ENCODE measurements at places on chromosomes 3 and 15. TPM values are rescaled to one million over a fixed set of nuclear protein-coding genes. Genes with fewer than 3 reads are reported as not detected.

The EPB42 gene
- not detected for total RNA-seq

The PAQR9 gene
- total RNA-seq, result 3.0 TPM

The NEO1 gene
- 35.9 TPM for total RNA-seq

The UACA gene
- total RNA-seq, result 49.5 TPM

The DLG1 gene
- total RNA-seq, result 17.7 TPM

The GOLGA6L7 gene
- total RNA-seq, result not detected

The FRMD5 gene
- total RNA-seq, result 4.1 TPM

The ACP3 gene
- total RNA-seq, result not detected

The CLDN18 gene
- not detected for total RNA-seq

The LTK gene
- not detected for total RNA-seq

The CEMIP gene
- total RNA-seq, result 2.4 TPM

The ACTRT3 gene
- total RNA-seq, result 2.8 TPM

The ZNF662 gene
- not detected for total RNA-seq

The INKA1 gene
- 1.7 TPM for total RNA-seq

The ARPP19 gene
- 115 TPM for total RNA-seq

The UTS2B gene
- not detected for total RNA-seq

The NXPE3 gene
- 22.1 TPM for total RNA-seq

The GOLGA8S gene
- 0.15 TPM for total RNA-seq

The ROBO1 gene
- 13.2 TPM for total RNA-seq

The U2SURP gene
- 112 TPM for total RNA-seq

The KY gene
- 0.08 TPM for total RNA-seq
